ENCODE measurements at places on chromosomes 13 and 19.
A peak's percentile ranks its signal among the peaks of the same experiment; 100 is the strongest.

DNA sequence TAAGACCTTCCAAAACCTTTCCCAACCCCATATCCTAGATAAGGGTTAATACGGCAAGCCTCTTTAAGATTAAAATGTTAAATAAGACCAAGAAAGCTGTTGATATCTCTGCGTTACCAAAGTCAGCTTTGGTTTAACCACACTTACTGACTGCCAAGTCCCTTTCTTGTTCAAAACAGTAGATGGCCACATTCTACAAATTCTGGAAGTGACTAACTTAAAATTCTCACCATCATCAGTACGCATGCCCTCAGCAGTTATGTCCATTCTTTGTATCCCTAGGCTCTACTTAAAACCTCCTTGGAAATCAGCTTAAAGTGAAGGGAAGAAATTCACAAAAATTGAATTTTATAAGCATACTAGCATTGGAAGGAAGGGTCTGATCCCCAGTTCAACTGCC, 23.6 kb downstream of the SOHLH2 start:
- no peak for DNase-seq

DNA sequence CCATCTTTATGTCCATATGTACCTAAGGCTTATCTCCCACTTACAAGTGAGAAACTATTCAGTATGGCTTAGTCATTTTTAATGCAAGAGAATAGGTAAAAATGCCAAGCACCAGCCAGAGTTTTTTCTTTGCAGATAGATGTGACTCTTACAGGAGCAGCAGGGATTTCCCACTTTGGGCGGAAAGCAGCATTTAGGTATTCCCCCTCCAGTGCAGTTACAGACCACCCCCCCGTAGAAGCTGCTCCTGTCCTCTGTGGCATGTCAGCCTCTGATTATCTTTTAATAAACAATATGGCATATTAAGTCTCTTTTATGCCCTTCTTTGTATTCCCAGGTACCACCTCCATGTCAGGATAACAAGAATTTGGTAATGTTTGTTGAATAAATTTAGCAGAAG, 24.7 kb upstream of the USPL1 start:
- DNase-seq, result no peak

GRCh38 chr19:57664269-57665127, 4.2 kb upstream of the ZSCAN4 start:
- peak; percentile 15 for DNase-seq

GRCh38 chr13:60213236-60213744, 49.6 kb upstream of the DIAPH3 start:
- no peak for DNase-seq

DNA sequence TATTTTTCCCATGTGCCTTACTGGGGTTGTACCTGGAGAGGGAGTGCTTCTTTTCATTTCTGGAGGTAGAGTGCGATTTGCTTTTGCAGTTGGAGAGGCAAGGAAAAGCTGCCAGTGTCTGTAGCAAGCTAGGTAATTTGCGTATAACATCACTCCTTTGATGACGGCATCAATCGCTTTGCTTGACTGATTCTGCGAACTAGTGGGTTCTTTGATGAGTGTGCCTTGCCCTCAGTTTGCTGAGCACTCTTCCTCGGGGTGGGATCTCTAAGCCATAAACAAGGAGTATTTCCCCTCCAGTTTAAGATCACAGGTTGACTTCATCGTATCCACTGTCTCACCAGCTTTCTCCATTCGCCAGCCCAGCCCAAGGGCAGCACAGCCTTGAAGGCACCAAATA, 344.5 kb downstream of the KCNRG start:
- no peak for DNase-seq

GRCh38 chr19:38401148-38401547, 1.7 kb upstream of the FAM98C start:
- no peak for DNase-seq

DNA sequence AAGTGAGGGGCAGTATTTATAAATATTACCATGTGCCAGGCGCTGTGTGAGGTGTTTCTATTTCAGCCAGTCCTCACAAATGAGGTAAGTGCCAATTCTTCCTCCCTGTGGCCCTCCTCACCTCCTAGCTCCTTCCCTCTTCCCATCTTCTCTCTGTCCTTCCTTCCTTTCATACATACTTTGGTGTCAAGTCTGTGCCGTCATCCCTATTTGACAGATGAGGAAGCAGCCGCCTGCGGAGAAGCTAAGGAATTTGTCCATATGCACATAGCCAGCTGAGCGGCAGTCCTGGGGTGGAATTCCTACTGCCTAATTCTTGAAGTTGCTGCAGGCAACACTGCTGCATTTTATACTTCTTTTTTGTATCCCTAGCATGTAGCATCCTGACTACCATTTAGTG, 150.8 kb downstream of the B3GLCT start:
- no peak for DNase-seq

GRCh38 chr19:29538146-29538545, 12.4 kb downstream of the VSTM2B start:
- no peak for DNase-seq

DNA sequence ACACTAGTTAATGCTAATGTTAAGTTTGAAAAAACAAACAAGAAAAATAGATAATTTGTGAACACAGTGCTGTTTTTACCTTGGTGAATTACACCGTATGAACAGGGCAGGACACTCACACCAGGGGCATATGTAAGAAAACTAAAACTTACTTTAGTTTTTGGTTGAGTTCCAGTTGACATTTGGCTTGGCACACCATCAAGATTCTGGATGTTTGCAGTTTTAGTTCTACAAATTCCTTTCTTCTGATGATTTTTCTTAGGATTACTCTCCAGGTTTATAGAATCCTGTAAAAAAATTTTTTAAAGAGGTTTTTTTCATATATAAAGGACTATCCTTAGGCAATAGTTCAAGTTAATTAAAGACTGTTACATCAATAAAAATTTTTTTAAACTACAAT, 238.5 kb upstream of the STARD13 start:
- DNase-seq, result no peak

GRCh38 chr13:111171629-111172028, 56.5 kb downstream of the ARHGEF7 start:
- no peak for DNase-seq

DNA sequence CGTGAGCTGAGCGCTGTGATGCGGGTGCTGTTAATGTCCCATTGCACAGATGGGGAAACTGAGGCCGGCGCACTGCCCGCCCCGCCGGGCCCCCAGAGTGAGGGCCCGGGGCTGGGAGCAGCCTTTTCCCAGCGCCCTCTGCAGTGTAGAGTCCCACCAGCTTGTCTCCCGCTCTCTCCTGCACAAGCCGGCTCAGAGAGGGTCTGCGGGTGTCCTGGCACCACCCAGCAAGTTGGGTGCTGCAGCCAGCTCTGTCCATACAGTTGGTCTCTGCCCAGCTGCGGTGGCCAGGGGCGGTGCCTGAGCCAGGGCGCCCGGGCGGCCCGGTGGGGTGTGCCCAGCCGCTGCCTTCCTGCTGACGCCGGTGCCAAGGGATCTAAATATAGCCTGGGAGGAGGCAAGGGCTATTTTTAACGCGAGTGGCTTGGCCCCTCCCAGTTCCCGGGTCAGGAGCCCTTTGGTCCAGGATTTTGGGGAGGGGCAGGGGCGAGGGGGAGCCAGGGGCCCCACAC, 19.3 kb downstream of the GADD45B start:
- no peak for DNase-seq

- DNase-seq, result no peak
These were observed 392.9 kb downstream of the PCDH9 start for GRCh38 chr13:66837246-66837645.

GRCh38 chr13:21235174-21235573, 58.7 kb downstream of the MRPL57 start:
- no peak for DNase-seq

DNA sequence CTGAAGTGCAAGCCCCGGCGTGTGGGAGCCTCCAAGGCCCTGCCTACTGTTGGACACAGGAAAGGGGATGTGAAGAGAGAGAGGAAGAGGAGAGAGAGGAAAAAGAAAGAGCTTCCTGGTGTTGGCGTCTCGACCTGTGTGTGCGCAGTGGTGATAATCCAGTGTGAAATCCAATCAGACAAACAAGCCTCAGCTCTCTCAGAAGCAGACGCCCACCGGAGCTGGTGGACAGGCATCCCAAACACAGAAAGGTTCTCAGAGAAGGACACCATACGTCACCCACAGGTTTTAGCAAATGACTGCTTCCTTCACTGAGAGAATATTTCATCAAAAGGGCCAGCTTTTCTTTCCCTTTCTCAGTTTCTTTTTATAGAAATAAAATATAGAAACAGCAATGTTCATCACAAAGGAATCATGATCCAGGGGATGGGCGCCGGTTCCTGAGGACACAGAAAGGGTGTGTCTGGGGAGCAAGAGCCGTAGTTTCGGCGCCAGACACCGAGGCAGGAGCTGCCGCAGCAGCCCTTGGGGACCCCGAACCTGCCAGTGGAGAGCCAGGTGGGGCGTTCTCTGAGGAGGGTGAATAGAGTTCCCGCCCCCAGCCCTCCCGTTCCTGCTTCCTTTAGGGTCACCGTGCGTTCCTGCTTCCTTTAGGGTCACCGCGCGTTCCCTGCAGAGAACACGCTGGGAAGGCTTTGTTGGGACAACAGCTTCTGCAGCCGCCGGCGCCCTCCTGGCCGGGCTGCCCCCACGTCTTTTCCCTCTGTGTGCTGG, 145.8 kb upstream of the SOX1 start:
- no peak for DNase-seq

DNA sequence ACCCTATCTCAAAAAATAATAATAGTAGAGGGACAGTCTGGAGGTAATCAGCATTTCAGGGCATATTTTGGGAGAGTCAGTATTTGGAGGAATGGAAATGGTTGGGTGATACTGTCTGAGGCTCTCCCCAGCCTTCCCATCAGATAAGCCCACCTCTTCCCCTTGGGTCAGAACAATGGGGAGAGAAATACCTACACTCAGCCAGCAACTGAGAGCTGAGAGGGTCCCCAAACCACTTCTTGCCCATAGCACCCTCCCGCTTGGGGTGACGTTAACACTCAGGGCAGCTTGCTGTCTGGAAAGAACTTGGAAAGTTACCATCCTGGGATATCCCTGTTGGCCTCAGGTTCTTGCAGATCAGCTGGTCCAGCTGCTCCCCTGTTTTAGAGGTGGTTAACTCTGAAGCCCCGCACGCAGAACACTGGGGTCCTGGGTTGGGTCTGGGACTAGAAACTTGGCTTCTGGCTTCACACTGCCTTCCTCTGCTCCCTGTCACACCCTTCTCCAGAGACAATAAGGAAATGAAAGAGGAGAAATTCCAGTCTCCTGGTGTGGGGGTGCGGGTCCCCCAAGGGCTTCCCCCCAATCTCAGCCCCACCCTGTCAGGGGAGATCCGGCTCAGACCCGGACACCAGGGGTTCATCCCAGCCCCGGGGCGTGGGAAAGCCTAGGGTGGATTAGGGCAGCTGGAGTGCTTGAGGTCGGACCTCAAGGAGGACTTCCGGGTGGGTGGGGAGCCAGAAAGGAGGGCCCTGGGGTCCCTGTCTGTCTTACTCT, 2.5 kb downstream of the FOXA3 start:
- DNase-seq, result no peak

DNA sequence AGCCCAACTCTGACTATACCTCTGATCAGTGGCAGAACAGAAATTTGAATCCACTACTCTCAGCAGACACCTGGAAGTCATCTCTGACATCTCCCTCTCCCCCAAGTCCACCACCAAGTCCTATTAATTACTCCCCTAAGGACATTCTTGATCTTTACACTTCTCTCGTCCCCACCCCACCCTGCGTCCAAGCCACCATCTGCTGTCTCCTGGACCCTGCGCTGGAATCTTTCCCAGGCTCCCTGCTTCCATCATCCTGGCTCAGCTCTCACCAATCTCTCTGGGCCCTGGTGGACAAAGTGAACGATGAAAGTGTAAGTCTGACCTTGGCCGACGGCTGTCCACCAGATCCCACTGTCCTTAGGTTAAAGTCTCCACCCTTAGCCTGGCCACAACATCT, 145.6 kb upstream of the GJB6 start:
- no peak for DNase-seq

GRCh38 chr19:1656988-1657536, 4.6 kb upstream of the TCF3 start:
- no peak for DNase-seq

DNA sequence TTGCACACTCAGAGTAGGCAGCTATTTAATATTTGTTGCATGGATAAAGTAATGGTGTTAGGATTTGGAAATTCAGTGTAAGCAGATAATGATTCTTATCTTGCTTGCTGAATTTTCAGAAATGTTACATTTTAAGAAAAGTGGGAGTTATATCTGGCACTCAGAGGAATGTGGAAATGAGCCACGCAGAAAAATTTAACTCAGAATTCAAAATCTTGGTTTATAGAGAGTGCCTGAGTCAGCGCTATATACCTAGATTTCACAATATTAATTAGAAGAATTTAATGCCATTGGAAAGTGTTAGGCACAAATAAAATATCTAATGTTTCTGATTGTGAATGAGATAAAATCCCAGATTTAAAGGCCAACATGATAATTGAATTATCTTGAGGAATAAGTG, 96.3 kb downstream of the GPR12 start:
- DNase-seq, result no peak

- no peak for DNase-seq
These were observed 85.5 kb upstream of the TDRD3 start for GRCh38 chr13:60311527-60311926.

DNA sequence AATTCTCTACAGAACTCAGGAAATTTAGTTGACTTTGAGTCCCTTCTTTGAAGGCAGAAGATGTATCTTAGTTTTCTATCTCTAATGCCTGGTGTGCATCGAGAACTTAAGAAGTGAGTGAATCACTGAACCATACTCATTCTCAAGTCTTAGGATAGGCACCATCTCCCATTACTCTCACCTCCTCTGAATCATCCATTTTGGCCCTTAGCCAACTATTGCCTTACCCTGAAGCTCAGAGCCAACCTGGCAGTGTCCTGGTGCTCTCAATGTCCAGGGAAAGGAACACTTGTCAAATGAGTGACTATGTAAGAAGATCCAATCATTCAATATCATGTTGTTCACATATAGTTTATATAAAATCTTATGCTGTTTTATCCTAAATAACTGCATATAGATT, 146.6 kb downstream of the RGCC start:
- DNase-seq, result no peak

DNA sequence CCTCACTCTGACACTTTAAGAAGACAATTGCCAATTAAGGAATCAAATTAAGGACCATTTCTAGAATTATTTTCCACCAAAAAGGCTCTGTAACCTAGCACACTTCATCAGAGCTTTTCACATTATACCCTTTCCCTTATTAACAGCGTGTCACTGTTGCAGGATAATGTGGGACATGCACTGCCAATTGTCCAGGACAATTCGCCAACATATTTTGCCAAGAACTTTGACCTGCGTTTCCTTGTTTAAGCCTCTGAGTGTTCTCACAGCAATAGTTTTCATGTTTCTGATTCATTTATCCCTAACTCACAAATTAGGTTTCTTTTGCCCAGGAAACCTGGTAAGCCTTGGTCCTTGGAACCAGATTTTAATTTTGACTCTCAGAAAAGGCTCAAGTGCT, 13.3 kb downstream of the COL4A1 start:
- DNase-seq, result no peak

- no peak for DNase-seq
These were observed 81.0 kb upstream of the SLC7A1 start for GRCh38 chr13:29676535-29676934.

GRCh38 chr13:108981407-108981806, 352.0 kb downstream of the MYO16 start:
- no peak for DNase-seq

GRCh38 chr13:36432106-36432544, at the start of gene CCNA1:
Gene CCNA1, plus strand, starts transcription at chr13:36432495. Its CDS starts 562 bp downstream, at chr13:36433057.
- no peak for DNase-seq

GRCh38 chr19:19613506-19613905, 5.0 kb downstream of the PBX4 start:
- DNase-seq, result no peak

- no peak for DNase-seq
These were observed 7.1 kb downstream of the LAMP1 start for GRCh38 chr13:113304121-113304520.

- no peak for DNase-seq
These were observed 612.3 kb upstream of the SLITRK5 start for GRCh38 chr13:87058786-87059329.

GRCh38 chr19:57071444-57071843, 48.3 kb upstream of the USP29 start:
- DNase-seq, result no peak

All from GM12891 (cell line).